IPS-NIHi11 (cell line): ENCODE measurements at places on chromosomes 2 and 18.
A peak's percentile ranks its signal among the peaks of the same experiment; 100 is the strongest.

DNA sequence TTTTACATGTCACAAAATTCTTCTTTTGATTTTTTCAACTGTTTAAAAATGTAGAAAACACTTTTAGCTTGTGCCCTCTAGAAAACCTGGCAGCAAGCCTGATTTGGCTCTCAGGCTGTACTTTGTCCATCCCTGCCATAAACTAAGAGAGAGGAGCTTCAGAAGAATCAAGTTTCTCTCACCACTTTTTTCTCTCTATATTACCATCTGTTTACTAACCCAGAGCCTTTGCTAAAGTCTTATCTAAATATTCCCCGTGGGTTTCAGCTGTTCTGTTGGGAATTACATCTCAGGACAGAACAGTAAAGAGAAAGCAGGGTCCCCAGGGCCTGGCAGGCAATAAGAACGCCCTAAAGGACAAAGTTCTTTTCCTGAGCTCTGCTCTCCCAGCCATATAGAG, 409.1 kb upstream of the CRIM1 start:
- DNase-seq: no peak

GRCh38 chr18:79548986-79549637, 130.5 kb upstream of the CTDP1 start:
- no peak for DNase-seq

- no peak for DNase-seq
Measured at GRCh38 chr2:119233326-119234020, 9.8 kb downstream of the STEAP3 start.

- DNase-seq: no peak
Measured at GRCh38 chr2:201980389-201980821, 53.2 kb upstream of the FZD7 start.

DNA sequence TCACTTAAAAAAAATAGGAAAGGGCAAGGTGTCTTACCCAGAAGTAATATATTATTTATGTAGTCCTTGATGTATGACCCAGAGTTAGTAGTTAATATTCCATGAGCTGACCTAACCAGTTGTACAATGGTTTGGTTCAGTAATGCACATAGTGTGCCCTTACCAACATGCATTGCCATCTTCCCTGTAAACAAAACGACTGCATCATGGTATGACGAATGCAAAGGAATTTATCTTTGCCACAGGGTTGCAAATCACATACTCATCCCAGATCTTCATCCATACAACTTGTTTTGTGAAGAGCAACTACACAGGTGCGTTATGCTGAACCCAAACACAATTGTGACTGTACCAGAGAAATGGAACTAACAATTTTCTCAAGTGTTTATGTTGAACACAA, 68.9 kb upstream of the ZSWIM2 start:
- no peak for DNase-seq

DNA sequence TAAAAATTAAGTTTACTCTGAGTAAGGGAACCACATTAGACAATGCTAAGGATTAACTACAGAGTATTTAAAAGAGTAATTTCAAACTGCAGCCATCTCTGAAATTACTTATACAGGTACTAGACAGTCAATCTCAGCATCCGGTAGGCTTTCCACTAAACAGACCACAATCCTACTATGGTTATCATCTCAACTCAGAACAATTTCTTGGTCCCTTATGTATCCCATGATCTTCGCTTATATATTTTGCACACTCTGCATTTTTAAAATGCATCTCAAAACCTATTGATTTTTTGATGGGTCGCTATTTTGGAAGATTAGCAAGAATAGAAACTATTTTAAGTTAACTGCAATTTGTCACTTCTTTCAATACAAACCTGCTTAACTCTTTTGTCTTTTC, 1.4 kb downstream of the PPP4R1 start:
- no peak for DNase-seq

DNA sequence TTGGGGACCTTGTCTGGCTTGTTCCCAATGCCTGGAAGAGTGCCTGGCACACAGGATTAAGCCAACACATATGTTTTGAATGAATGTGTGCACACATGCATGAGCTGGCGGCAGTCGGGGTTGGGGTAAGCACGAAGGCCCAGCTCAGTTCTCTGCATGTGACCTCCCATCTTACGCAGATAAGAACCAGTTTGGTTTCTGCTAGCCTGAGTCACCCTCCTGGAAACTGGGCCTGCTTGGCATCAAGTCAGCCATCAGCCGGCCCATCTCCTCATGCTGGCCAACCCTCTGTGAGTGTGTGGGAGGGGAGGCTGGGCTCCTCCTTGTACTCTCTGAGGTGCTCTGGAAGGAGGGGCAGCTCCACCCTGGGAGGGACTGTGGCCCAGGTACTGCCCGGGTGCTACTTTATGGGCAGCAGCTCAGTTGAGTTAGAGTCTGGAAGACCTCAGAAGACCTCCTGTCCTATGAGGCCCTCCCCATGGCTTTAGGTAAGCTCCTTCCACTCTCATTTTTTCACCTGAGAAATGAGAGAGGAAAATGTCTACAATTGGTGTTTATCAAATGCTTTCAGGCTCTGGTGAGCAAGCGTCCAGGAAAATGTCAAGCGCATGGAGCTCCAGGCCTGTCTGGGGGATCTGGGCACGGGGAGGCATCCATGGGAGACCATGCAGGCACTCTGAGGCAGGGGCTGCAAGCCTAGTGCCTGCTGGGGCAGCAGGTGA, 9.7 kb upstream of the IL1RN start:
- DNase-seq: peak; percentile 43

DNA sequence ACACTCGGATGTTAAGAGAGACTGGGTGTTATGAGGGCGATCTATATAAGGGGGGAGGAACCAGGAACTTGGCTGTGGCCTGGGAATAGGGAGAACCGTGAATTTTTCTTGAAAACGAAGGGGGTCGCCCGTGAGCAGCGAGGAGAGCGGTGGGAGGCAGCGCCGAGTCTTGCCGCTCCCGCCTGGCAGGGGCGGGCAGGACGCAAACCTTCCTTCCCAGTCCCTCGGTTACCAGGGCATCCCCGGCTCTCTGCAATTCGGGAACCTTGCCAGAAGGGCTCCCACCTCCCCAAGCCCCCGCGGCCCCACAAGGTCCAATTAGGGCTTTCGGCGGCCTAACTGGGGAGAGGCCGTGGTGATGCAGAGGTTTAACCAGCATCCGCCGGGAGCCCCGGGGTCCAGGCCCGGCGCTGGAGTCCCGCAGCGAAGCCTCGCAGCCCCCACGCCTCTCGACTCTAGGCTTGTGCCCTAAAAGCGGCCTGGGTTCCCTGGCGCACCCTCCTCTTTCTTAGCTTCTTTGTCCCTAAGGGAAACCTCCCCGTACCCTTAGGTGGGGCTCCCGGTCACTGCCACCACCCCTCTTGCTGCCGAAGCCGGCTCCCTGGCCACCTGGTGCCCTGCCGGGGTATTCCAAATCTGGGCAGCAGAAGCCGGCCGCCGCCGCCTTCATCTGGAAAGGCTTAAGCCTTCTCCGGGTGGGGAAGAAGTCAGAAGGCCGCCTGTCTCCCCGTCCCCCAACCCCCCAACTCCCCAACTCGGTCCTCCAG, 680 bp upstream of the FHOD3 start:
- peak; percentile 88 for DNase-seq

DNA sequence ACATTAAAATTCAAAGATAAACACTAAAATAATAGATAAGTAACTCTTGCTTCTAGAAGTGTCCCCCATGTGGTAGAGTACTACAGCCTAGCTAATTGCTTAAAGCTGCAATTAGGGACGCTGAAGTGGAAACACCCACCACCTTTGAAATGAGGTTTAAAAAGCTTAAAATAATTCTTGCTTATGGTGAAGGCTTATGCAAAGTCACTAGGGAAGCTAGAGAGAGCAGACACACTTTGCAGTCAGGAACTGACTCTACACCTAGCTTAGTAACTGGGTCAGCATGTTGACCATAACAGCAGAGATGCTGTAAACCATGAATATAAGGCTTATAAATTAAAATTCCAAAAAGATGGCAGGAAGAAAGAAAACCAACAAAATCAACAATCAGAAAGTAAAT, 65.4 kb upstream of the DSG1 start:
- DNase-seq: no peak

DNA sequence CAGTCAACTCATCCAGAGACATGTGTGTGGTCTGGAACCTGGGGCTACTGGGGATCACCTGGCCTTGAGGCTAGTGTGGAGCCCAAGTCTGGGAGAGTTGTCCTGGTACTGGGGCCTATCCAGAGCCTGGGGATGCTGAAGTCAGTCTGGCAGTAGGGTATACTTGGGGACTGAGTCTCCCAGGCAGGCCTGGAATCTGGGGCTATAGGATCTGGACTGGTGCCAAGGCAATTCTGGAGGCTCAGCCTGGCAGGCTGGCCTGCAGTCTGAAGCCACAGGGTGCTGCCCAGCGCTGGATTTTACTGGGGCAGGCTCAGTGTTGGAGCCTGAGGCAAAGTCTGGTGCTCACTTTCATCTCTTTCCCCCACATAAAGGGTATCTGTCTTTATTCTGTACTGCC, 46.5 kb downstream of the AQP4 start:
- DNase-seq: no peak

- no peak for DNase-seq
Measured at GRCh38 chr2:5841126-5841525, 148.9 kb downstream of the SOX11 start.

- no peak for DNase-seq
Measured at GRCh38 chr2:37340637-37341036, 3.8 kb upstream of the QPCT start.

GRCh38 chr2:39838589-39838988, 59.5 kb upstream of the THUMPD2 start:
- no peak for DNase-seq

DNA sequence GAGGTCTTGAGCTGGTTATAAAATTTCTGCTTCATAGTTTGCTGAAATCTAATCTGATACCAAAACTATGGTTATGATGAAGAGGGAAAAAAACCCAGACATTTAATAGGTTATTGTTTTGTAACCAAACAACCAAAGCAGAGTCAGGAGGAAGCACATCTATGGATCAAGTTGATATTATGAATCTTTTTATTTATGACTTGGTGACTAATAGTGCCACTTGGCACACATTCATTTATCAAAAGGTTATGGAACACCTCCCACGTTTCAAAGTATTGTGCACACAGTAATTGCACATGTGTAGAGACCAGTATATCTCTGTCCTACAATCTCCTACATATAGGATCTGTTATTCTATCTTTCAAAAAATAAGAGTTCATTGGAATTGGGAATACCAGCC, 93.0 kb downstream of the DPP4 start:
- no peak for DNase-seq

GRCh38 chr2:27155069-27155520, 6.3 kb downstream of the TCF23 start:
- DNase-seq: no peak

- DNase-seq: no peak
Measured at GRCh38 chr2:16481351-16481750, 184.3 kb downstream of the CYRIA start.

- no peak for DNase-seq
Measured at GRCh38 chr2:166240387-166241313, 112.8 kb upstream of the SCN1A start.

- DNase-seq: no peak
Measured at GRCh38 chr2:79375817-79376216, 137.0 kb upstream of the CTNNA2 start.

GRCh38 chr2:165410276-165410675, 59.2 kb upstream of the CSRNP3 start:
- DNase-seq: no peak

- DNase-seq: no peak
Measured at GRCh38 chr2:128474036-128474955, 155.6 kb upstream of the HS6ST1 start.

DNA sequence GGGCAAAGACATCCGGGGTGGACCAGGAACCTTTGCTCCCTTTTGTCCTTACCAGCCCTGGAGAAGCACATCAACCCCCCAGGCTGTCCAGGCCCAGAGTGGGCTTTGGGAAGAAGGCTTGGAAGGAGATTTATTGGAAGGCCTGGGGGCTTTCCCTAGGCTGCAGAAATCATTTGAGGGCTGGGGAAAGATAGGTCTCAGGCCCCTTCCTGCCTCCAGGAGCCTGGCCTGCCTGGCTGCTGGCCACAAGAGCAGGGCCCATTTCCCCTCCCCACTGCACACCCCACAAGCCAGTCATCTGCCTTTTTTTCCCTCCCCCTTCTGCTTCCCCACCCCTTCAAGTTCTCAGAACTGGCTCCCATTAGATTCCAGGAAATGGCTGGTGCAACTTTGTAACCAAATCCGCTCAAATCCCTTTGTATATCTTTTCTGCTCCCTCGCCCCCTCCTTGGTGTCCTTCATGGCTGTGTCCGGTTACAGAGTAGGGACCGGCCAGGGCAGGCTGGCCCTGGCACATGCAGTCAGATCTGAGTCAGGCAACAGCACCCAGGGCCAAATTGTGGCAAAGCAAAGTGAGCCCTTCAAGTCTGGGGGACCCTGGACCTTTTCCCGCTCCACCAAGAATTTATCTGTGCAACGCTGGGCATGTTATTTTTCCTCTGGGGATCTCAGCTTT, 20.8 kb upstream of the TNP1 start:
- DNase-seq: no peak

DNA sequence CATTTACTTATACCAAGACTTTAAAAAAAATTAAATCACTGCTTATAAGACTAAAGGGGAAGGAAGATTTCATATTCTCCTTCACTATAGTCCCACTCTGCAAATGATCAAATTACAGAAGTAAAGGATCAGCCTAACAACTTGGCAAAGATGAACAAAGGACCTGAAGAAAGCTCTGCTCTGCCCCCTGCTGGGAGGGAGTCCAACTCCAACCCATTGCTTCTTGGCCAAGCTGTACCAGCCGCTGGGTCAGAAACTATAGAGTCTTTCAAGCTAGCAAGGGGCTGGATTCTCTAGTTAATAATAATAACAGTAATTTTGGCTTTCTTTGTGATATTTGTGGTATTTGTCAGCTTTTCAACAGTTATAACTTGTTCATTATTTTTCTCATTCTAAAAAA, 927.0 kb upstream of the CRIM1 start:
- peak; percentile 46 for DNase-seq

GRCh38 chr18:76988827-76989646, 143.5 kb downstream of the MBP start:
- no peak for DNase-seq

DNA sequence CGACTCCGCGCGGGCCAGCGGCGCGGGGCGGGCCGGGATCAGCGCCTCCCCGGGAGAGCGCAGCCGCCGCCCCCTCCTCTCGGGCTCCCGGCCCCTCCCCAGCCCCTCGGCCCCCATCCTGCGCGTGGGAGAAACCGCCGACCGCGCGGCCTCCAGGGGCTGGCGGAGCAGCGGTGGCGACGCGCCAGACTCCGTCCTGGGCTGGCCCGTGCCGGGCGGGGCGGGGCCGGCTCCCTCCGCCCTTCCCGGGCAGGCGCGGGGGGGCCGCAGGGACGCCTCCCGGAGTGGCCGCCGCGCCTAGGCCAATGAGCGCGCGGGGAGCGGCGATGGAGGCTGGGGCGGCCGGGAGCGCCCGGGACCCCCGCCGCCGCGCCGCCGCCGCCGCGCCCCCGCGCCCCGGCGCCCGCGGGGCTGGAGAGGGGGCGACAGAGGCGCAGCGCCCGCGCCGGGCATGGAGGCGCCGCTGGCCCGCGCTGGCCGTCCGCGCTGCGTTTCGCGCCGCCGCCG, 49.1 kb downstream of the KCNIP3 start:
- peak; percentile 72 for DNase-seq

DNA sequence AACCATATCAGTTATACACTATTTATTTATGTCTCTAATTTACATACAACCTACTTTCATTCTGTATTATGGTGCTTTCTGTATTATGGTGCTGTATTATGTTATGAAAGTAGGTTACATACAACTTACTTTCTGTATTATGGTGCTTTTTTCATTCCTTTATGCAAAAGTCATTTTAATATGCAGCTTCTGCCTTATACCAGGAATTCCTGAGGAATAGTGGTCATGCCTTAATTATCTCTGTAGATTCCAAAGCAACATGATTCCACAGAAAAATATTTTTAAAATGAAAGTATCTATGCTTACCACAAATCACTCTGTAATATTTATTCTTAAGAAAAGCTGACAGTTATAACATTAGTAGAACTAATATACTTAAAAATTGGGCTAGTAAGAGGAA, 922.0 kb upstream of the NRXN1 start:
- DNase-seq: no peak
